Frontal cortex (tissue), 4 donors: ENCODE measurements at places on chromosomes 2 and 18. TPM values are rescaled to one million over a fixed set of nuclear protein-coding genes. Genes with fewer than 3 reads are reported as not detected.

DNA sequence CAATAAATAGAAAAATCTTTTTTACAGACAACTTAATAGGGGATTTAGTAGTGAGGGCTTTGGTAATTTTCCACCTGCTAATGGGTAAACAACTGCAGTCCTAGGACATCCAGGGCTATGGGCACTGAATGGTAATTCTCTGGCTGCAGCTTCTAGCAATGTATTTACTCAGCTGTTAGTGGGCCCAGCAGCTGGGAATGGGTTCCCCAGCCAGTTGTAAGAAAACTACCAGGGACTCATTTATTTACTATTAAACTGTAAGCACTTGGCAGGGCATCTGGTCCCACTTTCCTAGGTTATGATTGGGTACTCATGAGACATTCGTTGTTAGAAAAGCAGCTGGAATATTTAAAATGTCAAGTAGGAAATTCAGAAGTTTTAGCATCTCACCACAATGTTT lies 363.8 kb upstream of the TRIB2 start:
- no peak for DNase-seq

DNA sequence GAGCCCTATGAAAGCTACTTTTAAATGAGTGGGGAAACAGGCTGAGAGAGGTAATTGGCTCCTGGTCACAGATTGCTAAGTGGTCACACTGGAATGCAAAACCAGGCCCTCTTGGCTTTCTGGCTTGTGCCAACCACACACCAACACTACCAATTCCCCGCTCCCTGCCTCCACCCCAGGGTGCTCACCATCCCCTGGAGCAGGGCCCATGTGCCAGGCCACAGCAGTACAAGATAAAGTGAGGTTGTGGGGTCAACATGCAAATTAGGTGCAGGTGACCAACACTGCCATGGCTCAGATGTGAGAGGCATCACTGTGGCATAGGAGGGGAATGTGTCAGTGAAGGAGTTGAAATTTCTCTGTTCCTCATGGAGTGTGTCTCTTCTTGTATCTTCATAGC lies 312.5 kb downstream of the MYCN start:
- no peak for DNase-seq

- peak; percentile 37 for DNase-seq
Measured at GRCh38 chr2:109663721-109664120, 49.6 kb downstream of the SOWAHC start.

- DNase-seq: no peak
Measured at GRCh38 chr2:222813177-222813843, 47.5 kb upstream of the ACSL3 start.

- DNase-seq: no peak
Measured at GRCh38 chr2:233422050-233422639, 67.9 kb downstream of the DGKD start.

The TMEM17 gene
- 4.9 TPM for total RNA-seq

The ELOA2 gene
- not detected for total RNA-seq

- peak; percentile 52 for DNase-seq
Measured at GRCh38 chr18:26656431-26656943, 108.1 kb upstream of the KCTD1 start.

DNA sequence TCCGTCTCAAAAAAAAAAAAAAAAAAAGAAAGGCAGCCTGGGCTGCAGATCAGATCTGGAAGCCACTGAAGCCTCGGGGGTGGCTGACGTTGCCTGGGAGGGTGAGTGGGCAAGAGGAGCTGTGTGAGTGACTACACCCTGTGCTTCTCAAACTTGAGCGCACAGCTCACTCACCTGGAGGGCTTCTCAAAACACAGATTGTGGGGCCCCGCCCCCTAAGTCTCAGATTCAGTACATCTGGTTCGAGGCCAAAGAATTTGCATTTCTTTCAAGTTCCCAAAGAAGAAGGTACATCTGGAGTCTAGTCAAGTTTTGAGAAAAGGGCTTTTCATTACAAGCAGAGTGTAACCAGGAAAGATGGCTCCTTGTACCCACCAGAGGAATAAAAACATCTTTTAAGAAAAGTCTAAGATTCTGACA lies 97.7 kb upstream of the CAB39 start:
- no peak for DNase-seq

The ADGRF3 gene
- under 0.01 TPM for total RNA-seq

DNA sequence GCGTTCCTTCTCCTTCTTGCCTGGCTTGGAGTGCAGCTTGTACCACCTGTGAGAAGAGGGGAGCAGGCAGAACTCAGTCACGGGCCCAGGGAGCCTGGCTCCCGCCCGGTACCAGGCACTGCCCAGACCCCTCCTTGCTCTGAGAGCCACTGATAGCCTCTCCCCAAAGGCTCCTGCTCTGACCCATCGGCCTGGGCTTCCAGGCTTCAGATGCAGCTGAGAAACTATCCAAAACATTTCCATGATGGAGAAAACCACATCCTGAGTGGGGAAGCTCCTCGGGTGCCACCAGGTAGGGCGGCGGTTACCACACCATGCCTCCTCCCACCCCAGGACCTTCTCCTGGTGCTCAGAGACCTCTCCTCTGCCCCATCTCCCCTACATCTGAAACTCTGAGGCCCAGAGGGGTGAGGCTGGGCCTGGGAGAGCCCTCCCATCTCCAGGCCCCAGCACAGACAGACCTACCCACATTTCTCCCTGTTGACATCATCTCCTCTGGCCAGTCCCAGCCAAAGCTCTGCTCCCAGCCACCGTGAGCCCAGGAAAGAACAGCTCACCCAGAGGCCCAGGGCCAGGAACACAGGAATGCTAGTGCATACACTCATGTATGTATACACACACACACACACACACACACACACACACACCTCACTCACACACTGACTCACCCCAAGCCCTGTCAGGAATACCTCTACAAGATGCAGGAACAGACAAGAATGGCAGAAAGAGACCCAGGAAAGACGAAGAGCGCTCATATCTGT lies 17.9 kb upstream of the SFXN5 start:
- DNase-seq: no peak

GRCh38 chr2:124566518-124566970 lies 541.5 kb downstream of the CNTNAP5 start:
- no peak for DNase-seq

The RGPD4 gene
- not detected for total RNA-seq

DNA sequence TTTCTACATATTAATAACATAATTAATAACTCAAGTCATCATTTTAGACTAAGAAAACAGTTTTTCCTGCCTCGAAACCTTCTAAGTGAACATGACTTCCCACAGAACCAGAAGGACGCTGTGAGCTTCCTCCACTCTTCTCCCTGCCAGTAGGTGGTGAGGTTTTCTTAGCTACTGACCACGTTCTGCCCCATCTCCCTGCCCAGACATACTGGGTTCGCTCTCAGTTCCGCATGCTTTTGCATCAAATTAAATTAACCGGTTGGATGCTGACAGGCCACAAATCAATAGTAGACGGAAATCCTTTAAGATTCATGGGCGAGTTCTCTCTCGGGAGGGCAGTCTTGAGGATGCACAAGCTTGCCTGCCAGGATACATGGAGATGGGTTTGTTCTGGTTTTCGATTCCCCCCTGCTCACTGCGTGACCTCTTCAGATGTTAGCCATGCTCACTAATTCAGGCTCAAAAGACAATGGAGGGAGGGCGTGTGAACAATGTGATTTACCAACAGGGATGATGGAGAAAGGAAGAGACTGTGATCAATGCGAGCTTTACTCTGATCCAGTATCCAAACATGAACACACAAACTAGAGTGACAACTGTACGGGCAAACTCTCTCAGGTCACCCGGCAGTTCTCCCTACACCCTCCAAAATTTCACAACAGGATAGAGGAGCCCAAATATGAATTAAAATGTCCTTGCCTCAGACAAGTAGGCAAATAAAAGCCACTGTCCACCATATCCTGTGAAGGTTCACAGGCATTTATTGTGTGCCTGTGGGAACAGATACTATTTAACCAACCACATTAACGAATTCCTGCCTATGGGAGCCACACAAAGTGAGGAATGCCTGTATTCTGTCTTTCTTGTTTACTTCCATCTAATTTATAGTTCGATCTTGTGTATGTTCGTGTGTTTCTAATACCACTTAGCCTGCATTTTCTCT lies 375.7 kb downstream of the EIPR1 start:
- no peak for DNase-seq

The TMEM127 gene
- total RNA-seq: 14.7 TPM

The GAL3ST2 gene
- total RNA-seq: 0.41 TPM

The CCDC142 gene
- total RNA-seq: 33.0 TPM

- peak; percentile 18 for DNase-seq
Measured at GRCh38 chr2:30366199-30366691, 80.8 kb upstream of the LCLAT1 start.

The GCKR gene
- 1.6 TPM for total RNA-seq

DNA sequence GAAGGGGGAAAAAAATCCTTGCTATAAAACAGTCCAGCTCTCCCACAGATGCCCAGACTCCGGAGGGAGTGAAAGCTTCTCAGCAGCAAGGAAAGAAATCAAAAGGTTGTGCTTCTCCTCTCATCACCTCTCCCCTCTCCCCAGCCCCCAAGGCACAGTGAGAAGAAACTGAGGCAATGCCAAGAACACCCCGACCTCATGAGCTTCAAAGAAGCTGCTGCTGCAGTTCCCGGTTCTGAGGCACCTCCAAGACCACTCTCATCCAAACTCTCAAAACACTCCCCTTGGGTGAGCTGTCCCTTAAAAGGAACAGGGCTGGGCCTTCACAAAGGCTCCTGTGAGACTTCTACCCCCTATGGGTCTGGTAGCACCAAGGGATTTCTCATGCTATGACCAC lies 62.0 kb upstream of the KLF7 start:
- no peak for DNase-seq

- DNase-seq: peak; percentile 48
Measured at GRCh38 chr2:238290091-238290509, 1.7 kb upstream of the PER2 start.

- no peak for DNase-seq
Measured at GRCh38 chr2:198628596-198628995, 824.2 kb downstream of the PLCL1 start.

GRCh38 chr2:113124984-113125855 lies 2.2 kb upstream of the IL1RN start:
- DNase-seq: no peak

DNA sequence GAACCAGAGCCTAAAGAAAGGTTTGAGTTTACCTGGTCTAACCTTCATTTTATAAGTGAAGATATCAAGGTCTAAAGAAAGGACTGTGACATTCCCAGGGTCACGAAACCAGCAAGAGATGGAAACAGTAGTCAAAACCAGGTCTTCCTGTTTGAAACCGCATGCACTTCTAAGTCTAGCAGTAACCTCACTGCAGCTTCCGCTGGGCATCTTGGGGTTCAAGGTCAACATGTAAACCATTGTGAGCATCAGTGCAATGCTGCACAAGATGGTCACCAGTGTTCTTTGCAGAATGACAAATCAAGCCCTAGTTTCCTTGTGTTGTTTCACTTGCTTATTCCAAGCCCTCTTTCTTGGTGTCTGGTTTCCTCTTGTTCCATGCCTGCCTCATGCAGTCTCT lies 292.9 kb upstream of the MEX3C start:
- DNase-seq: no peak

DNA sequence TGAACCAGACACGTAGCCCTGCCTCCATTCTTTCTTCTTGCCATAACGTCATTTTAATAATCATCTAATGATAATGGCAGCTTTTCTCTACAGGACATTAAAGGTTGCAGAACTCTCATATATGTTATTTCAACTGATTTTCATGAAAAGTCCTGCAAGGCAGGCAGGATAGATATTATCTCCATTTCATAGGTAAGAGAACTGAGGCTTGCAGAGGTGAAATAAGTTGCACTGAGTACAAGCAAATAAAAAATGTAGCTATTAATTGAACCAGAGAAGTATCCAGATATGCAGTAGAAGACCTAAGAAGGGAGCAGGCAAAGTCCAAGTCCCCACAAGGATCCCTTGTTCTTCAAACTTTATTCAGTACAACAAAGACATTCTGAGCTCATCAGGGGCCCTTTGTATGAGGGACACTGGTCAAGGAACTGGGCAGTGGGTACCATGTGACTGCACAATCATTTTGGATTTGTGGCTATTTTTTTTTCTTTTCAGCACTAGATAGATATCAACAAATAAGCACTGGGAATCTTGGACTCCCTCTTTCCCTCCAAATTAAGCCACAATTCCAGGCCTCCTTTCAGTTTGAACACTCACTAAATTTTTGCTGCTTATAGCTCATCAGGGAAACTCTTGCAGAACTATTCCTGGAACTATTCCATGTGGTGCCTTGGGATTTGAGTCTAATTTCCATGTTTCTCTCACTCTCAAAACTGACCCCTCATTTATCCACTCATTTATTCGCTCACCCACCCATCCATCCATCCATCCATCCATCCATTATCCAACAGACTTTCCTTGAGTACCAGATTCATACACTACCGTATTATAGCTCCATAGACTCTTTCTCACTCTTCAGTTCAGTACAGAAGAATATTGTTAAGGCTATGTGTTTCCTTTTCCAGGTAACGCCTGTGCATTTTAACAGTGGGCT lies 44.6 kb downstream of the APOB start:
- no peak for DNase-seq

DNA sequence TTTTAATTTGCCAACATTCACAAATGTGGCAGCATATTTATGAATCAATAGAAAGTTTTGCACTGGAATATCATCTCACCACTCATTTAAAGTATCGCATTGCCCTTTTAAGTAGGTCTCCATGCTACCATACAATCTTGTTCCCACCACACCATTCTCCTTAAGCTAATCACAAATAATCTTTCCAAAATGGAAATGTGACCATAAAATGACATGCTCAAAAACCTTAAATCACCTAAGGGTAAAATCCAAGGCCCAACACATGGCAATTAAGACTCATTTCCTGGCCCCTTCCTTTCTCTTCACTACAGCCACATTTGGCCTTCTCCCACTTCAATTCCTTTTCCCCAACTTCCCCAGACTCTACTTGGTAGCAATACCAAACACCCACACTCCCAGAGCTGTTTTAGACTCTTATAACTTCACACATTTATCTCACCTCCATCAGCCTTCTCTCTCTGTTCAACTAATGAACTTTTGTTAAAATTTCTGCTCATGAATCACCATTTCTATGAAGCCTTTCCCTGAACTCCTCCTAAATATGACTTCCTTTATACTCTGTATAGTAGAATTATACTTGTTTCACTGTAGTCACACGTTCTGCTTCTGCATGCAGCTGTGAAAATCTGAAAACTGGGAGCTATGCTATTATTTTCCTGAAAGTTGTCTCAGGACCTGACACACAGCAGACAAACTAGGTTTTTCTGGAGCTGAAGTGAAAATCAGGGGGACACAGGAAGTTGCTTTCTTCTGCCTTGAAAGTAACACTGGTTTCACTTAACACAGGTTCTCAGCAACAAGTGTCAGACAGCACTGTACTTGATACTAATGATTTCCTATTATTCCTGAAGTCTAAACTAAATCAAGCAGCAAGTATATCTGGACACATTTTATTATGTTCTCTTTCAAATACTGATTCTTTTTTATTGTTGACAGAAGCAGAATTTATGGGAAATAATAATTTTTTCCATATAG lies 303.9 kb downstream of the ZEB2 start:
- no peak for DNase-seq

The MRPL30 gene
- total RNA-seq: 90.9 TPM

The TPO gene
- total RNA-seq: 0.41 TPM

- no peak for DNase-seq
Measured at GRCh38 chr2:152585830-152586484, 131.3 kb downstream of the PRPF40A start.

The SERPINB5 gene
- total RNA-seq: under 0.01 TPM

- DNase-seq: no peak
Measured at GRCh38 chr2:38907743-38908562, 18.3 kb downstream of the ARHGEF33 start.

- no peak for DNase-seq
Measured at GRCh38 chr2:120797421-120798221, 62.0 kb downstream of the GLI2 start.

The RNF144A gene
- total RNA-seq: 33.8 TPM

GRCh38 chr2:86140969-86141392 lies 34.9 kb downstream of the PTCD3 start:
- no peak for DNase-seq
